Activated T-cell treated with anti-CD3 and anti-CD28 coated beads for 48 hours (primary cell): ENCODE measurements at places on chromosomes 3 and 15.

- peak; percentile 21 for DNase-seq
Measured at GRCh38 chr3:197298945-197299854, 788 bp upstream of the DLG1 start.

DNA sequence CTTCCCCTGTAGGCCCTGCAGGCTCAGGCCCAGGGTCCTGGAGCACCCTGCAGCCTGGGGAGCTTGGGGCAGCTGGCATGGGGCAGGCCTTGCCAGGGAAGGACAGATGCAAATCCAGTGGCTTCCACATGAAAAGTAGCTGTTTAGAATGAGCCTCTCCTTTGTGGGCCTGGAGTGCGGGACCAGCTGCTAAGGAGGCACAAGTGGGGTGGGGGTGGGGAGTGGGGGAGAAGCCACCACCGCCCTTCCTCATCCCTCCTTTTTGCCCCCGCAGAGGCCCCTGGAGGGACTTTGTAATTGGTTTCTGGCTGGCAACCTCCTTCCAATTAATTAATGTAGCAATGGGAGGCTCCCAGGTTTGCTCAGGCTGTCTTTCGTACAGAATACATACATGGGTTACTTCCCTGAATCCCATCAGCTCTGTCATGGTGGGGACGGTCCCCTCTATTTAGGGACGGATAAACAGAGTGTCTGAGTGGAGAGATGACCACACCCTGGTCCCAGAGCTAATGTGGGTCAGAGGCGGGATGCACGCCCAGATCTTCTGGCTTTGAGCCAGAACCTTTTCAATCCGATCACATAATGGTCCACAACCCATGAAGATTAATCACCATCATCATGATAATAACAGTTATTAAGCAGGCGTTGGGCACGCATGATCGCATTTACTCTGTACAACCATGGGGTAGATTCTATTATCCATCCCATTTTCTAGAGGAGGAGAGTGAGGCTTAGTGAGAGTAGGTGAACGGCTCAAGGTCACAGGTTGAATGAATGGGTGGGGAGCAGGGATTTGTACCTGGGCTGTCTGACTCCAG is 6.2 kb downstream of the CORO2B start:
- DNase-seq, result no peak

GRCh38 chr3:134337511-134338200 is 36.6 kb downstream of the AMOTL2 start:
- no peak for DNase-seq

DNA sequence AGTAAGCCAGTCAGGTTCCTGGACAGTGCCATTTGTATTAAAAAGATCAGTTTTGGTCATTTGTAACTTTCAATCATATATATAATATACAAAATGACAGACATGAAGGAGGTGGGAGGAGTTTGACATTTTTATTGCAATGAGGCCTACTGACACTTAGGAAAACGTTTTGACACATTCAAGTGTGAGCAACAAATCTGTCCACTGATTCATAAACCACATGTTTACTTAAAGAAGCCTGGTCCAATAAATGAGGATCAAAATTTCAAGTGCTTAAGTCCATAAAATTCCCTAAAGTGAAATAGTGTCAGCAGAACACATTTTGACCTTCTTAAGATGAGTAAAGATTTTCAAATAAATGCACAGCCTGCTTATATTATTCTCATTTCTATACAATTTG is 137.3 kb downstream of the MECOM start:
- no peak for DNase-seq

DNA sequence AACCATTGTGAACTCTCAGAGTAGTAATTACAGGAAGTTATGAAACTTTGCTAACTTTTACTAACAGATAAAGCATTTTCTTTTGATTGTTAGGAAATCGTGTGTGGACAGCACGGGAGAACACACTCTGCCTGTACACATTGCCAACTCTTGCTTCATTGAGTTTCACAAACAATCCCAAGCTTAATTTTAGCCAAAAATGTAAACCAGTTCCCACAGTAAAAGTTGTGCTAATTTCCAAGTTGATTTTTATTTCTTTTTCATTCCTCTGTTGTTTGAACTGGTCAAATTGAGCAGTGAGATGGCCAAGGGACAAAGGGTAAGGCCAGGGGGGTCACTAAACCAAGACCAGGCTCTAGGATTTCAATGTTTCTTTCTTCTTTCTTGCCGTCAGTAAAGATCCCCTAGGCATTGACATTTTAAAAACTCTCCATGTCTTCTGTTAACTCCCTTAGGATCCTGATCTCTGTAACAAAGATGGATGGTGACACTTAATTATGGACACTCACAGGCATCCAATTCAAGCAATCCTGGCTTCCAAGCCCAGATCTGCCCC is 414.9 kb downstream of the RBMS3 start:
- DNase-seq, result no peak

GRCh38 chr3:50132421-50133282 is 22.5 kb upstream of the SEMA3F start:
- no peak for DNase-seq

DNA sequence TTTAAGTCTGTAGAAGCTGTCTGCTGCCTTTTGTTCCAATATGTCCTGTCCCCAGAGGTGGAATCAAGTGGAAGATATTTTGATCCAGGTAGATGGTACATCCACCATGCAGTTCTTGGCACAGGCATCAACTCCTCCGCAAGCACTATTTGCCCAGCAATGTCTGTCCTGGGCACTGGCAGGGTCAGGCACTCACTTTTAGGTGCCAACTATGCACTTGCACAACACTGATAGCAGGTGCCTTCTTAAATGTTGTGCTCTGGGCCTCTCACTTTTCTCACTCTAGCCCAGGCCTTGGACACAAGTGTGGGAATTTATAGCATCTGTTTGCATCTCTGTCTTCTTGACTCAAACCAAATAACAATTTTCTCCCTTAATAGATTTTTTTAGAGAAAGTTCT is 140.5 kb upstream of the UBE2E2 start:
- no peak for DNase-seq

DNA sequence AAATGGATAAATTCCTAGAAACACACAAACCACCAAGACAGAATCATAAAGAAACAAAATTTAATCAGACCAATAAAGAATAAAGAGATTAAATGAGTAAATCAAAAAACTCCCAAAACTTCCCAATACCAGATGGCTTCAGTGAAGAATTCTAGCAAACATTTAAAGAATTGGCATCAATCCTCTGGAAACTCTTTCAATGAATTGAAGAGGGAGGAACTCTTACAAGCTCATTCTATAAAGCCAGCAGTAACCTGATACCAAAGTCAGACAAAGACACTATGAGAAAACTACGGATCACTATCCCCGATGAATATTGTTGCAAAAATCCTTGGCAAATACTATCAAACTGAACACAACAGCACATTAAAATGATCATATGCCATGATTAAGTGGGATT is 81.9 kb upstream of the SLCO2A1 start:
- DNase-seq, result no peak

DNA sequence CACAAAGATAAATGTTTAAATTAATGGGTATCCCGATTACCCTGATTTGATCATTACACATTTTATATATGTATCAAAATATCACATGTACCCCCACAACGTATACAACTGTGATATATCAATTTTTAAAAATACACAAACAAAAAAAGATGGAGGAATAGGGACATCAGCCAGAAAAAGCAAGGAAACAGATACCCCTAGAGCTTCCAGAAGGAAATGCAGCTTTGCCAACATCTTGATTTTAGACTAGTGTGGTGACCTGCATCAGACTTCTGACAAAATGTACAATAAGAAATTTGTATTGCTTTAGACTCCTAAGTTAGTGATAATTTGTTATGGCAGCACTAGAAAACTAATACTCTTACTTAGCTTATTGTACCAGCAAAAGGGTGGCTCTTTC is 483.8 kb downstream of the TUSC7 start:
- no peak for DNase-seq

GRCh38 chr3:4994823-4995499 is 15.7 kb downstream of the BHLHE40 start:
- DNase-seq, result no peak

DNA sequence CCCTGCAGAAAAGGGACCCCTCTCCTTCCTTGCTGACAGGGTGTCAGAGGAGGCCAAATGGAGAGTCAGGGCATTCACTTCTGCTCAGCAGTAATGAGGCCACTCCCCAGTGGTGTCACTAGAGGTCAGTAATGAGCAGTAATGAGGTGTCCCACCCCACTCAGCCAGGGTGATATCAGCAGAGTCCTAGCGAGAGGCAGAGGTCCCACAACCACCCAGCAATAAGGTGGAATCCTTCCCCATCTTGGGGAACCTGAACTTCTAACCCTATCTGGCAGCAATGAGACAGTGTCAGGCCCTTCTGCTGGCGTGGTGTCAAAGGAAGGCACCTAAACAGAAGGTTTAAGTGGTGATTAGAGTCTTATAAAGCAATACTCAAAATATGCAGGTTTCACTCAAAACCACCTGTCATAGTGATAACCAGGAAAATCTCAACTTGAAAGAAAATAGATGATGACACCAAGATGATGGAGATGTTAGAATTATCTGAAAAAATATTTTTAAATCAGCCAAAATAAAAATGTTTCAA is 12.9 kb downstream of the OCA2 start:
- DNase-seq, result no peak

DNA sequence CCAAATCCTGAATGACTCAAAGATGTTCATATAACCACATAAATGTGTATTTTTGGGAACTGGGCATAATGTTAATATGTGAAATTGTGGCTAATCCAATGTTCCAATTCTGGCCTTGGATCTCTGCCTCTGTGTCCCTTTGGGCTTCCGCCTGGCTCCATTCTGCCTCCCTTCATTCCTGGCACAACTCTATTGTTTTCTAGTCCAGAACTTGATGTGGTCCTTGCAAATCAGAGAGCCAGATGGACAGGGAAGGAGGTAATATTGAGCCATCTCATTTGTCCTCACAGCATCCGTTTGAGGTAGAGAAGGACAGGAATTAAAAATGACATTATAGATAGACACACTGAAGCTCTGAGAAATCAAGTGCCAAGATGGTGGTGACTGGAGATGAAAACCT is 355.7 kb upstream of the TBL1XR1 start:
- no peak for DNase-seq

DNA sequence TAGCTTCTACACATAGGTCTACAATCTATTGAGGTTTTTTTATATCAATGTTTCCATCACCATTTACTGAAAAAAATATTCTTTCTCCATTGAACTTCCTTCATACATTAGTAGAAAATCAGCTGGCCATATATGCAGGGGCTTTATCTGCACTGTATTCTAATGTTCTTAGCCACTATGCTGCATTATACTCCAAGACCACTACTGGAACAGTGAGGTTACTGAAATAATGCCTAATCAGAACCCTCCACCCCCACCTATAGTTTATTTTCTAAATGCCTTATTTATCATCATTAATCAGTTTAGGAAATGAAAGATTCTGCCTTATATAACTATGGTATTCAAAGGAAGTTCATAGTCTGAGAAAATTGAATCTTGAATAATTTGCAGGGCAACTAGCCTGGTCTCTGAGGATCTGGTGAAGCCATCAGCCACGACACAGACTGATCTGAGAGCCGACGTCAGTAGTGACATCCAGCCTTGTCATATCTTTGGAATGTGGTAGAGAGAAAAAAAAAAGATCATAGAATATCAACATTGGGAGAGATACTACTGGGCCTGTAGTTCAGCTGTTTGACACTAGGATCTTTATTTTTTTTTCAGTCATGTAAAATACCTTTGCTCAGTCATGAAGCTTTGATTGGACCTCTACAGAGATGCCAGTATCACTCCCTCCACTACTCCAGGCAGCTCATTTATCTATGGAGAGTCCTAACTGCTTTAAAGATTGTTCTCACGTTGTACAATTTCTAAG is 66.6 kb downstream of the P3H2 start:
- no peak for DNase-seq

GRCh38 chr3:78668302-78668701 is 1099.5 kb downstream of the ROBO1 start:
- DNase-seq, result no peak

- no peak for DNase-seq
Measured at GRCh38 chr3:28279770-28280169, 38.4 kb downstream of the CMC1 start.

DNA sequence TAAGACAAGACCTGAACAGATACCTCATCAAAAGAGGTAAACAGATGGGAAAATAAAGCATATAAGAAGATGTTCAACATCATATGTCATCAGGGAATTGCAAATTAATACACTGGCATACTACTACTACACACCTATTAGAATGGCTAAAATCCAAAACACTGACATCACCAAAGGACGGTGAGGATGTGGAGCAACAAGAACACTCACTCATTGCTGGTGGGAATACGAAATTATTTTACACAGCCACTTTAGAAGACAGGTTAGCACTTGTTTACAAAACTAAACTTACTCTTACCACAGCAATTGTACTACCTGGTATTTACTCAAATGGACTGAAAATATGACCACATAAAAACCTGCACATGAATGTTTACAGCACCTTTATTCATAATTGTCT is 119.6 kb downstream of the GSK3B start:
- DNase-seq, result no peak

GRCh38 chr3:29397406-29397805 is 116.5 kb downstream of the RBMS3 start:
- DNase-seq, result no peak

- DNase-seq, result peak; percentile 37
Measured at GRCh38 chr3:15636028-15636709, 34.6 kb downstream of the BTD start.

GRCh38 chr3:150656316-150656715 is 47.4 kb downstream of the ERICH6 start:
- DNase-seq, result no peak

- peak; percentile 66 for DNase-seq
Measured at GRCh38 chr15:52208306-52208946, 17.2 kb upstream of the GNB5 start.

- no peak for DNase-seq
Measured at GRCh38 chr15:57727031-57727430, 20.5 kb downstream of the POLR2M start.

DNA sequence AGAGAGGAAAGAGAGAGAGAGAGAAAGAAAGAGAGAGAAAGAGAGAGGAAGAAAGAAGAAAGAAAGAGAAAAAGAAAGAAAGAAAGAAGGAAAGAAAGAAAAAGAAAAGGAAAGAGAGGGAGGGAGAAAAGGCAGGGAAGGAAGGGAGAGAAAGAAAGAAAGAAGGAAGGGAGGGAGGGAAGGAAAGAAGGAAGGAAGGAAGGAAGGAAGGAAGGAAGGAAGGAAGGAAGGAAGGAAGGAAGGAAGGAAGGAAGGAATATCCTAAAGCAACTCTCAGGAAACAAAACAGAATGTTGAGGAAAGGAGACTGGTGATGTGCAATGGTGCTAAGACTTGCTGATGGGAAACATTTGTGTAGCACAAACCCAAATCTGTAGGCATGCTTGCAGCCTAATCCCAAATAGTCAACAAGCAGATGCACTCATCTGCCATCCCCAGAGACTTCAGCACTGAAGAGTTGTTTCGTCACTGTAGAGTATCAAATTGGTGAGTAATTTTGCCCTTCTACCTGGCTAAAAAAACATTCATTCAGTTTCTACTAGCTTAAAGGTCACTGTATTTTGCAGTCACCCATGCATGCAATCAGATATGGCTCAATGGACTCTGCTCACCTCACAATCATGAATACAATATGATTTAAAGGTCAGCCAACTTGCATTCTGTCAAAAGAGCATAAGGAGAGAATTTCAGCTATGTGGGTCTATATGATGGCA is 480.3 kb downstream of the FGF12 start:
- DNase-seq, result no peak
